ENCODE measurements at places on chromosomes 16 and 17.

DNA sequence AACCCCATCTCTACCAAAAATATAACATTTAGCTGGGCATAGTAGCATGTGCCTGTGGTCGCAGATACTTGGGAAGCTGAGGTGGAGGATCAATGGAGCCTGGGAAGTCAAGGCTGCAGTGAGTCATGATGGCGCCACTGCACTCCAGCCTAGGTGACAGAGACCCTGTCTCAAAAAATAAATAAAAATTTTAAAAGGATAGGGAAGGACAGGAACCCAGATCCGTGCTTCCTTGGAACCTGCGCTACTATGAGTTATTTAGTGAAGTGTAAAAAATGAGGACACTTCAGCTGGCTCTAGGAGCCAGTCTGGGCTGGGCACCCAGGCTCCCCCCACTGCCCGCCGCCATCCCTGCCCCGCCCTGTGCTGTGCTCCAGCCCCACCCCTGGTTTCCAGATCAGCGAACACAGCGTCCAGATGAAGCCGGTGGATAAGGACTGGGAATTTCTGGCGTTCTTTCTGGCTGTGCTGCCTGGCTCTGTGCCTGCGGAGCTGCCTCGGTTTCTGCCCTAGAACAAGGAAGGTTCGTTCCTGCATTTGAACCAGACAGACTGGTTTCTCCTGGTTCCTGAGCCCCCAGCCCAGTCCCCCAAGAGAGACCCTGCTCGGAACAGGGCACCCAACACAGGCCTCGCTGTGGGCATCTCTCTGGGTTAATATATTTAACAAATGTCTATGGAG, 18.5 kb downstream of the PLLP start:
- DNase-seq = no peak

GRCh38 chr17:28729950-28730330, 1.4 kb downstream of the NEK8 start:
- no peak for DNase-seq

DNA sequence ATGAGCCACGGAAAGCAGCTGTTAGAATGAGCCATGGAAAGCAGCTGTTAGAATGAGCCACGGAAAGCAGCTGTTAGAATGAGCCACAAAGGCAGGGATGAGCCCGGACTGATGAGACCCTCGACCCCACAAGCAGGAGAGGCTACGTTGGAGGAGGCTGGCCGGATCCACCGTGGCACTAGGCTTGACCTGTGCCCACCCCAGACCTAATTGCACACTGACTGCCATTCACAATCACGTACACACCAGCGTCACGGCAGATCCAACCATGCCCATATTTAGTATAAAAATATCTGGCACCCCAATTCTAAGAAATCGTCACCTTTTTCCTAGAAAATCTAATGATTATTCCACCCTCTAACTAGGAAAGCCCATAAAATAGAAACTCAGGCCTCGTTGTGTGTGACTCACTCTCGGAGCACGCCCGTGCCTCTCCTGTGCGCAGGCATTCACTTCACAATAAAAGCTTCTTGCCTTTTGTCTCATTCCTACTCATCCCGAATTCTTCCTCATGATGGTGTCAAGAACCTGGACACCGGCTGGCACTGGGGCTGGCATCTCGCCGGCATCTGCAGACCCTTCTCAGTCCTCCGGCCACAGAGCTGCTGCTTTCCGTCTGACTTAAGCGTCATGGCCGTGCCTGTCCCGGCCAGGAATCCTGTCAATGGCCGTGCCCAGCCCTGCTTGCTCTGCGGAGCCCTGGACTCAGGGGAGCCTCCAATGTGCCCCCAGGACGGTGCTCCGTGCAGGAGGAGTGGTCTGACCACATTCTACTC, 5.5 kb upstream of the SECTM1 start:
- peak; percentile 43 for DNase-seq

GRCh38 chr17:9179602-9180001, 158.3 kb downstream of the NTN1 start:
- DNase-seq = no peak

GRCh38 chr17:11645426-11645825, 47.2 kb downstream of the DNAH9 start:
- no peak for DNase-seq

GRCh38 chr16:89600427-89600826, 13.0 kb upstream of the DPEP1 start:
- no peak for DNase-seq

DNA sequence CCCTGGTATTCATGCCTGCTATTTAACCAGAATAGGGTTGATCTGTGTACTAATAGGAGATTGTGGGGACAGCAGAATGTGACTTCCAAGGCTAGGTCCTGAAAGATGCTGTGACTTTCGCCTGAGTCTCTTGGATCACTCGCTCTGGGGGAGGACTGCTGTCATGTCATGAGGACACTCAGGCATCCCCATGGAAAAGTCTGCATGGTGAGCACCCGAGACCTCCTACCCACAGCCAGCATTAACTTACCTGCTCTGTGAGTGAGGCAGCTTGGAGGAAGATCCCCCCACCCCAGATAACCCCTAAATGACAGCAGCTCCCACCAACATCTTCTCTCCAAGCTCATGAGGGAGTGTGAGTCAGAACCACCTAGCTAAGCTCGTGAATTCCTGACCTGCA, 30.3 kb upstream of the C16orf78 start:
- no peak for DNase-seq

- peak; percentile 30 for DNase-seq
Observed at GRCh38 chr16:75265911-75266701, 14.7 kb upstream of the BCAR1 start.

DNA sequence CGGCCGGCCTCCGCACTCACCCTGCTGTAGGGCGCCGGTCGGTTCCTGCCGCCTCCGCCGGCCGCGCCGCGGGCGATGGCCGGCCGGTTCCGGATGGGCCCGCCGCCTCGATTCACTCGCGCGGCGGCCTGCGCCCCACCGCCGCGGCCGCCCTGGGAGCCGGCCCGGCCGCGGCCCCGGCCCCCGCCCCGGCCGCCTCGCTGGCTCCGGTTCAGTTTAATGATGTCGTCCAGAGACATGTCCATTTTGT, 158 bp downstream of the ALYREF start:
- DNase-seq = no peak

GRCh38 chr16:51009359-51009758, 141.7 kb downstream of the SALL1 start:
- DNase-seq = no peak

DNA sequence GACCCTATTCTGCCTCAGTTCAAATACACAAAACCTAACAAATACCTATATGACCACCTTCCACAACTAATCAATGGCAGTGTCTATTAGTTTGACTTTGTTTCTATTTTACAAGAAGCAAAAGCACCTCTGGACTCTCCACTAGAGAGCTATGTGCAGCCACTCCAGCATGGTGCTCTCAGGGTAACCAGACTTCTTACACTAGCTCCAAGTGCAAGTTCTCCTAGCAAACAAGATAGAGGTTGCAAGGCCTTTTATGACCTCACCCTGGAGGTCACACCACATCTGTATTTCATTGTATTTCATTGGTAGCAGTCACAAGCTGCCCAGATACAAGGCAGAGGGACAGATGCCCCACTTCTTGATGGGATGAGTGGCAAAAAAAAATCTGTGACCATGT, 8.3 kb upstream of the ZNF263 start:
- DNase-seq = no peak

GRCh38 chr16:10669791-10670190, 24.9 kb downstream of the TEKT5 start:
- no peak for DNase-seq

Measured in activated CD4-positive, alpha-beta T cell treated with anti-CD3 and anti-CD28 coated beads, Interleukin-10, Interleukin-2, amounts not matched to agents 100 ng/mL and 50 ng/mL, durations not matched to agents 16 hours and 8 hours (primary cell).